Suppressor macrophage treated with lipopolysaccharide for 4 hours (primary cell): ENCODE measurements at places on chromosomes 3 and 15.

GRCh38 chr15:88334436-88334835, 77.9 kb upstream of the NTRK3 start:
- DNase-seq, result no peak

DNA sequence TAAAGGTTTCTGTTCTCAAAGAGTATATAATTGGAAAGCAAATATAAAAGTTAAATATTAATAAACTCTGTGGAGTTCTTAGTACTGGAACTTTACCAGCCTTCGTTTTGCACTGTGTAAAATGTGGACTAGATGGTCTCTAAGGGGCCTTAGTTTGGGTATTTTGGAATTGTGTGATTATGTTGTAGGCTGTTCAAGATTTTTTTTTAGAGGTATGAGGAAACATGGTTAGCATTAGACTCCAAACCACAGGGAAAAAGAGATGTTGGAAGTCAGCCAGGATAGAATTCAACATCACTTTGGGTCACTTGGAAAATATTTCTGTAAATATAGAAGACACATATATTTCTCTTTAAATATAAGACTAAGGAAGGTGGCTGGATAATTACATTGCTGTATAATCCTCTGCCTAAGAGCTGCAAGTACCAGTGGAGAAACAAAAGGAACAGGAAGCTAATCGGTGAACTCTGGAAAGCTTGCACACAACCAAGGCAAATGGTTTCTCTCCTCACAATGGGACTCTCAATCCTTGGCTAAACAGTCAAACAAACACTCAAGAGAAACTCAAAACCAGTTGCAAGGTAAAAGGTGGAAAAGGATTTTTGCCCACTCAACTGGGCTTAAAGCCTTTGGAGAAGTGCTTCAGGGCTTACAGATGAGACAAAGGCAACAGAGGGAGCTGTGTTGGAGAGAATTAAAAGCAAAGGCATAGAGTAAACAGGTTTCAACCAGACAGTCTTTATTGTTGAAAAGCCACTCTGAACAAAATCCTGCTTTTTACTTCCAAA, 141.7 kb downstream of the NR1D2 start:
- no peak for DNase-seq

DNA sequence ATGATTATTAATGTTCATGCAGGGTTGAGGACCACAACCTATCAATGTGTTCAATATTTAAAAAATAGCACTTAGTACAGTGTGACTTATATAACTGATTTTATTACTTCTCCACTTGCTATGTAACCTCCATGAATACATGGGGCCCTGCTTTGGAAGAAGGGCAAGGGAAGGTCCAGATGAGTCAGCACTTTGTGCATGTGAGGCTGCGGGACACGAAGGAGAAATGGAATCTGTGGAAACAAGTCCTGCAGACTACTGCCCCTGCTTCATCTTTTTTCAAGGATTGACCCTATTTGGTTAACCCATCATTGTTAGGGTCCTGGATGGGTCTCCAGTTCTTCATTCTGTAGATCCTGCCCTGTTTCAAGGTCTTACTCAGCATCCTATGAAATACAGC, 1.6 kb downstream of the NXPE3 start:
- peak; percentile 38 for DNase-seq

- DNase-seq, result no peak
Measured at GRCh38 chr15:76972389-76973361, 22.3 kb upstream of the PSTPIP1 start.

DNA sequence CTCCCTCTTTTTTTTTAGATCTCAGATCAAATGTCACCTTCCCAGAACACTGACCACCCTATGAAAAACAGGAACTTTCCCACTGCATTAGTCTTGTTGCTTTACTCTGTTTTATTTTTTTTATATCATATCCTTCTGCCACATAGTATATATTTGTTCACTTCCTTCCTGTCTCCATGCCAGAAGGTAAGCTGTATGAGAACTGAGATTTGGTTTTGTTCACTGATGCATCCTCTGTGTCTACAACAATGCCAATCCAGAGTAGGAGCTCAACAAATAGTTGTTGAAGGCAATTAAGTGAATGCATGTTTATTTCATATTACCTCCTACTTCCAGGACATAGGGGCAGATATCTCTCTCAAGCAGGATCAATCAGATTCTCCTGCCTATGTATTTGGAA, 114.4 kb downstream of the TPRG1 start:
- DNase-seq, result no peak

DNA sequence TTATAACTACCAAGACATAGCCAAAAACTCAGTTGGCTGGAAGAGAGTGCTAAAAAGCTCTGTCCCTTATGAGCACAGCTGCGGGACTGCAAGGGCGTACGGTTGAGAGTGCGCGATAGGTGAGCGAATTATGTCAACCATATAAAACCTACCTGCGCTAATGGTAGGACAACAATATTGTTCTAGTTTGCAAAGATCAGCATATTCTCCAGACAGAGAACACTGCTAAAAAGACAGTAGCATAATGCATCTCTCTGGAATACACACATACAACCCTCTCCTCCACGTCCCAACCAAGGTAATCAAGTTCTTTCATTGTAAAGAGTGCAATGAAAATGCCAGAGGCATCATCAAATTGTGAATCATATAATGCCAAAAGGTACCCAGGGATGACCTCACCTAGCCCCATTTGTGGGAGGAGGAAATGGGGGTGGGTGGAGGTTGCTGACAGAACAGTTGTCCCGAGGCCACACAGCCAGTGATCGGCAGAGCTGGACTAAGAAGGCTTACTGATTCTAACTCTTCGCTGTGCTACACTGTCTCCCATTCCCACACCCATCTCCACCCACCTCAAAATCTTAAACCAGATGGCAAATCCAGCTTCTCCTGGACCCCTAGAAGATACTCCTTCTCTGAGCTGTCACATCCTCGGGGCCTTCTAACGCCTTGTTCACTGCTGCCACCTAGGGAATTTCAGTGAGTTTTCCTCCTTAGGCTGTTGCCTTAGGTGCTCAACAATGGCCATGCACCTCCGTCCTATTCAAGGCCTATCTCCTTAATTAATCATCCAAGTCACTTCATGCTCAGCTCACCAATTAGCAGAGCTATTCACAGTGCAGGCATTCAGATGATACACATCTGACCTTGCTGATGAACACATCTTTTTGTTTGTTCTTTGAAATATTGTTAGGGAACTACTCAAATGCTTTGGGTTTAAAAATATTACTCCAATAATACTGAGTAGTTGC, 60.7 kb downstream of the RPL22L1 start:
- no peak for DNase-seq

GRCh38 chr3:74370342-74370741, 244.1 kb downstream of the CNTN3 start:
- DNase-seq, result no peak

- DNase-seq, result no peak
Measured at GRCh38 chr15:99707473-99708270, 25.6 kb downstream of the LYSMD4 start.

- DNase-seq, result no peak
Measured at GRCh38 chr3:136332776-136333175, 82.6 kb downstream of the PCCB start.

- no peak for DNase-seq
Measured at GRCh38 chr3:170421758-170422157, 3.1 kb downstream of the CLDN11 start.

DNA sequence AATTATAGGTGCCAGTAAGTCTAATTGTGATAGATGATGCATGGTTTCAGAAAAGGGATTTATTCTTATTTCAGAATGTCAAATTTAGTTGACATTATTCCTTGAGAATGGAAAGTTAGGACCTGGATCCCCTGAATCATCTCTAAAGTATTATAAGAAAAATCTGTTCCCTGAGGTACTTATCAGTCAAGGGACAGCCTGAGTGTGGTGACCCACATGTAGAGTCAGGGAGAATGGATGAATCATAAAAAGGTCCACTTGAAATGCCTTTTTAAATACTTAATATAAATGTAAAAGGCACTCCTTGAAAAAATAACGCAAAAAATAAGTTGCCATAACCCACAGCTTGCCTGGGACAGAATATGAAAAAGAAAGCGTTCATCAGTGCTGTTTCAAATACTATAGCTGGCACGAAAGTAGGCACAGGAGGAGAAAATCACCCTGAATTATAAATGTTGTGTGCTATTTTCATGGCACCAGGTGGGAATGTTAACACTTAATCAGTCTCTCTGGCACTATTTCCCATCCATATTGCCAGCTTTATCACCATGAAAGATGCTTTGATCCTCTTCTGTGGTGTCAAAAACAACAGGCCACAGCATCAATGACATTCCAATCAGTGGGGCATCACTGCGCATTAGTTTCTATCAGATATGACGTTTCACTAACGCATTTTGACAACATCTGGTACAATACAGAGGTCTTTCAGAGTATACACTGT, 208.5 kb downstream of the EPHA3 start:
- DNase-seq, result no peak

DNA sequence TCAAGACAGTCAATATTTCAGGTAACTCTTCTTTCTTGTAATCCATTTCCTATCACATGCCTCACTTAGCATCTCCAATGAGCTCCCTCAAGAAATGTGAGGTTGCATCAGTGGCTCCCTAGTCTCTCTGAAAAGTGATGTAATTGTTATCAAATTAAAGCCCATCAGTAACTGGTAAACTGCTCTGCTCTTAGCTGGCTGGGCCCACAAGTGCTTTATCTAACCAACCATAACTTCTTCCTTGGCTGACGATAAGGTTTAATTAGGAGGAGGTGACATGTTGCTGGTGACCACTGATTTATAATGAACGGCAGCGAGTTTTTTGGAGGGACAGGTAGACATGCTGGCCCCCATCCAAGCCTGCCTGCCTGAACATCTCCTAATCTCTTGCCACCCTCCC, 79.6 kb downstream of the RTP4 start:
- DNase-seq, result no peak

DNA sequence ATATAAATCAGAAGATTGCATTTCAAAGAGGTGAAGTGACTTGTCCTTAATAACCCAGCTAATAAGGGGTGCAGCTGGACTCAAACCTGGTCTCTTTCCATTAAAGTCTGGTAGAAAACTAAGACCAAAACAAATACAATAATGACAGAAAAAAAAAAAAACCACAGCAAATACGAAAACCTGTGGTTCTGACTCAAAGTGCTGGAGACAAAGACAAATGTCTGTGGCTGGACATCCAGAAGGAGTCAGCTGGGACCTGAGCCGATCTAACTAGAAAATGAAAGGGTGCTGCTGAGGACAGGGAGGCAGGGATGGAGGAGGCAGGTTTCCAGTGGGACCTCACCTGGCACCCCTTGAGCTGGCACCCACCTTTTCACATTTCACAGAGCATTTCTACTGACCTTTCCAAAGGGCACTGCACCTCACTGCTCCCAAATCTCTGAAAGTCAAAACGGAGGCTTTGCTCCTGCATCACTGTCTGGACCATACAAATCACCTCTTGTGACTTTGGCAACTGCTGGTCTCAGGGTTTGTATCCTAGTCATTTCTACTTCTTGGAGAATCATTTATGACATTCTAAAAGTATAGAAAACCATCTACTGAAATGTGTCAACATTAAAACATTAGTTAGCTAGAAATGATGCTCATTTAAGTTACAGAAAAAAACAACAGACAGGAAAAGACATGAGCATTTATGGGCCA, 61.7 kb downstream of the CCNL1 start:
- no peak for DNase-seq

DNA sequence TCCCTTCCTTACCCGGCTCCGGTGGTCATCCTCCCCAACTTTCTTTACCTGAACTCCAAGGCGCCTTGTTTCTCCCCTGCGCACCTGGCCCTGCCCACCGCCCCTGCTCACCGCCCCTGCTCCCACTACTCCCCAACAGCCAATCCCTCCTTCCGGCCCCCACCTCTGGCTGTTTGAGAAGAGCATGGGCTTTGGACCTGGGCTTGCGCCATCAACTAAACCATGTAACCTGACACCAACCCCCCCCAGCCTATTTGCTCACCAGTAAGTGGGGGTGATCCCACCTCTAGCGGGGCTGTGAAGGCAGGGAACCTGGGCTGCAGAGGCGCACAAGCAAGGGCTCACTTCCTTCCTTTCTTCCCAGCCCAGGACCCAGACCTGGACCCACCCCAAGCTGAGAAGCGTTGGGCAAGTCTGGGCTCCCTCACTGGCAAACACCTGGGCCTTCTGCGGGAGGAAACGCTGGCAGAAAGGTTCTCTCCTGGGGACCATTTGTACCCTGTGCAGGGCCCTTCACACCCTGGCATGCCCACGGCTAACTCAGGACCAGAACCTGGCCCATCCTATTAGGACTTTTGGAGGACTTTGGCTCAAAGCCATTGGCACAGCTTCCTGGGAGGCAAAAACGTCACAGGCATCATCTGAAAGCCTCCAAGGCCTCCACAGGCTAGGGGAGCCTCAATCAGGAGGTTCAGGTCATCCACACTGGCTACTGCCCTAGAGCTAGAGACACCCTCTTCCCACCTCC, at the start of gene PLXNB1:
TSS of gene PLXNB1 (minus strand) at position 127 of the 748 bp plus-strand sequence. CDS start 5,475 bp downstream, outside the sequence.
- no peak for DNase-seq
